ENCODE measurements at places on chromosomes 12 and 14.

- DNase-seq, result no peak
Measured at GRCh38 chr12:14777271-14777670, 26.0 kb downstream of the WBP11 start.

GRCh38 chr12:130640901-130641300 lies 75.2 kb downstream of the RIMBP2 start:
- DNase-seq, result no peak

DNA sequence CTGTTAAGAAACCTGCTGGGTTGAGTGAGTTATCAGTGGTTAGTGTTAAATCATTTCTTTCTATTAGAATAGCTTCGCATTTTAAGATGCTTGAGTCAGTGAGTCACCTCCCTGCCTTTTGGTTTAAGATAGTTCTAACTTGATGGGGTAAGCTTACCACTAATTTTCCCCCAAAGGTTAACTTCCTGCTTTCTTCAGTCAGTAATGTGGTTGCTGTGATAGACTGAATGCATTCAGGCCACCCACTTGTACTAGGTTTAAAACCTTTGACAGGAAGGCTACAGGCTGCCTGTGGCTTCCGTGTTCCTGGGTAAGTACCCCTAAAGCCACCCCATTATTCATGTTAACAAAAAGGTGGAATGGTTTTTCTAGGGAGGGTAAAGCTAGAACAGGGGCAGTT lies 25.3 kb downstream of the CLEC2A start:
- no peak for DNase-seq

GRCh38 chr12:25401547-25402345 lies 151.0 kb upstream of the KRAS start:
- no peak for DNase-seq

DNA sequence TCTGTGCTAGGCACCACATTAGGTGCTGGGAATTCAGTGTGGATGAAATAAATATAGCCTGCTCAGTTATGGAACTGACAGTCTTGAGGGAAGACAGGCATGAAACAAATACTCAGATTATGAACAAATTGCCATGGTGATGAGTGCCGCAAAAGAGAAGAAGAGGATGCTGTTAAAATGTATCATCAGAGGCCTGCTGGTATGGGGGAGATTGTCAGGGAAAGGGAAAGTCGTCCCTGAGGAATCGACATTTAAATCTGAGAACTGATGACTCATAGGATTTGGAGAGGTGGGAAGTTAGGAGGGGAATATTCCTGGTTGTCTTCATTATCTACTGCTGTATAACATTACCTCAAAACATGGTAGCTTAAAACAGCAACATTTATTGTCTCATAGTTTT lies 42.0 kb downstream of the PPP1R36 start:
- DNase-seq, result no peak

DNA sequence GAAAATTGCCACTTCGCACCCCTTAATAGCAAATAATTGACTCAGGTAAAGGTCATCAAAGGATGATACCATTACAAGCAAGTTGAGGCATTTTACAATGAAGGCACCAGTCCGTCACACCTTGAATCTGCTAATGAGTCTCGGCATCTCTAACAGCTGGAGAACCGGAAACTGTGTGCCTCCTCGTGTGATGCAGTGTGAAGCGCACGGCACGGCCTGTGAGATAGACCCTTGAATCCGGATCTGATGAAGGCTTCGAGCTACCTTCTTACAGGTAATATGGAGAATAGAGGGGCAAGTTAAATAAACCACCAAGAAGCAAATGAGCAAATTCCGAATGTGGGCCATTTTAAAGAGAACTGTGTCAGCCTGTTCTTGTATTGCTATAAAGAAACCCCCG lies 19.8 kb upstream of the TUBA1A start:
- DNase-seq, result no peak

DNA sequence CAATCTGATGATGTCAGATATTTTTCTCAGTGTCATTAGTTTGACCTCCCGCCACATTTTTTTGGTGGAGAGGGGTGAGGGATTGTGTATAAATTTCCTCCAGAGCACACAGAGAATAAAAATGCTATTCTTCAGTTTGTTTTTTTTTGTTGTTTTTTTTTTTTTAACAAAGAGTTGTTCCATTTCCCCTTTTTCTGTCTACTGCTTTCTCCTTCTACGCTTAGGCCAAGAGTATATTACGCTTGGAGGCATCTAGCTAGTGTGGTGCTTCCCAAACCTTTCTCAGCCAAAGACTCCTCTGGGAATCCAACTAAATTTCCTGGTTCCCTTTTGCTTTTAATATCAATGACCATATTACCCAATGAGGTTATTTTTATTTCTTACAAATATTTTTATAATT lies 465.6 kb downstream of the ZFP36L1 start:
- no peak for DNase-seq

DNA sequence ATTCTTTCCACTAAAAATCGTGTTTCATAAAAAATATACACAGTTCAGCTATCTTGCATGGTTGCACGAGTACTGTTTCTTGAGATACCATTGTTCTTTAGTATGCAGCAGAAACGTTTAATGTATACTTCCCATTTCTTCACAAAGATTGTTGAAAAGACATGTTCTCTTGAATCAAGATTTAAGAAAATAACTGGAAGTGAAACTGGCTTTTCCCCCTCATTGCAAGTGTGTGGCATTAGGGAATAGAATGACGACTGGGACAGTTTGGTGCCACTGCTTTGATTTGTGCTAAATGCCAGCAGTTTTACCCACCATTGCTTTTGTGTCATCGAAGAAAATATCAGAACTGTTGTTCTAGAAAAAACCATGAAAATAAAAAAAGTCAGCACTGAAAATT lies 20.3 kb upstream of the DHRS2 start:
- DNase-seq, result no peak

GRCh38 chr12:47082796-47083621 lies 3.2 kb upstream of the AMIGO2 start:
- no peak for DNase-seq

GRCh38 chr12:72829838-72830237 lies 557.7 kb downstream of the TRHDE start:
- DNase-seq, result no peak

DNA sequence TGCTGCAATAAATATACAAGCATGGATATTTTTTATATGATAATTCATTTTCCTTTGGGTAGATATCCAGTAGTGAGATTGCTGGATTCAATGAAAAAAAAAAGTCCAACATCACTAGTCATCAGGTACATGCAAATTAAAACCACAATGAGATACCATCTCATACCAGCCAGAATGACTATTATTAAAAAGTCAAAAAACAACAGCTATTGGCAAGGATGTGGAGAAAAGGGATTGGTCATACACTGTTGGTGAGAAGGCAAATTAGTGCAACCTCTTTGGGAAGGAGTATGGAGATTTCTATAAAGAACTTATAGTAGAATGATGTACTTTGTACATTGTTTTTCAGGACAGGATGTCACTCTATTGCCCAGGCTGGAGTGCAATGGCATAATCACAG lies 531.2 kb upstream of the MGAT4C start:
- no peak for DNase-seq

- no peak for DNase-seq
Measured at GRCh38 chr14:94025720-94026119, 420 bp upstream of the OTUB2 start.

DNA sequence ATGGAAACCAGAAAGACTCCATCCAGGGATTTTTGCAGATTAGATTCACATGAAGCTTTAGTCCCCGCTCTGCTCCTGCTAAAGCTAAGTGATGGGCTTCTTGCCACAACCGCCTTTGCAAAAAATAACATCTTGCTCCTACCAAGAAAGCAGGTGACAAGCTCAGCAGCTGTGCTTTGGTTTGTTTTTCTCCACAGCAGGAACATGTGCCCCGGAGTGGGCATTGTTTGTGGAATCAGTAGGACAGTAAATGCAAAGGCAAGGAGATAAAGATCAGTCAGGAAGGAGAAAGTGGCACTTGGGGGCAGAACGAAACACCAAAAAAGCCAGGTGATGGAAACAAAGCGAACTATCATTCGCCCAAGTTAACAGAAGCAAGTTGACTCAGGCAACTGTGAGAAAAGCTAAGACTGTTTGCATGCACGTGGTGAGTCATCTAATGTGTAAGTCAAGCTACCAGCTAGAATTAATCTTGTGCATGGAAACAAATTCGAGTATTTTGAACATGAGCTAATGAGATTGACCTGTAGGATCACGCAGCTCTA lies 165.5 kb upstream of the PLXNC1 start:
- DNase-seq, result no peak

GRCh38 chr14:56211084-56211483 lies 92.9 kb downstream of the PELI2 start:
- DNase-seq, result no peak

- DNase-seq, result no peak
Measured at GRCh38 chr12:80939231-80939950, 1.7 kb upstream of the LIN7A start.

DNA sequence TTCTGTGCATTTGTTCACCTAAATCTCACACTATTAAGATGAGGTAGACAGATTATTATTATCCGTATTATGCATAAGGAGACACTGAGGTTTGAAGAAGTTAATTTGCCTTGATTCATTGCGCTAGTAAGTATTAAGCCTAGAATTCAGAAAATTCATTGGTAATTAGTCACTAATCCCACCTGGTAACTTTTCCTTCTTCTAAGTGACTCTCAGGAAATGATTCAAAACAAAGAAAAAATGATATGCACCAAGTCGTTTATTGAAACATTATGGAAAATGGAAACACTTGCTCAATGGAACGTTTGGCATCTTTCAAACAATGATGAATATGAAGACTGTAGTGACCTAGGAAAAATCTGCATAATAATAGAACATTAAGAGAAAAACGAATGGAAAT lies 15.2 kb downstream of the RFX4 start:
- DNase-seq, result no peak

- no peak for DNase-seq
Measured at GRCh38 chr12:106645074-106645421, 62.2 kb downstream of the RFX4 start.

DNA sequence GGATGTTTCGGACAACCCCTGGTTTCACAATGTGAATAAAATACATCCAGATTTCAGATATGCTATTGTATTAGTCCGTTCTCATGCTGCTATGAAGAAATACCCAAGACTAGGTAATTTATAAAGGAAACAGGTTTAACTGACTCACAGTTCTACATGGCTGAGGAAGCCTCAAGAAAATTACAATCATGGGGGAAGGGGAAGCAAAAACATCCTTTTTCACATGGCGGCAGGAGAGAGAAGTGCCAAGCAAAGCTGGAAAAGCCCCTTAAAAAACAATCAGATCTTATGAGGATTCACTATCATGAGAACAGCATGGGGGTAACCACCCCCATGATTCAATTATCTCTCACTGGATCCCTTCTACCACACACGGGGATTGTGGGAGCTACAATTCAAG lies 451.7 kb downstream of the MDGA2 start:
- no peak for DNase-seq

DNA sequence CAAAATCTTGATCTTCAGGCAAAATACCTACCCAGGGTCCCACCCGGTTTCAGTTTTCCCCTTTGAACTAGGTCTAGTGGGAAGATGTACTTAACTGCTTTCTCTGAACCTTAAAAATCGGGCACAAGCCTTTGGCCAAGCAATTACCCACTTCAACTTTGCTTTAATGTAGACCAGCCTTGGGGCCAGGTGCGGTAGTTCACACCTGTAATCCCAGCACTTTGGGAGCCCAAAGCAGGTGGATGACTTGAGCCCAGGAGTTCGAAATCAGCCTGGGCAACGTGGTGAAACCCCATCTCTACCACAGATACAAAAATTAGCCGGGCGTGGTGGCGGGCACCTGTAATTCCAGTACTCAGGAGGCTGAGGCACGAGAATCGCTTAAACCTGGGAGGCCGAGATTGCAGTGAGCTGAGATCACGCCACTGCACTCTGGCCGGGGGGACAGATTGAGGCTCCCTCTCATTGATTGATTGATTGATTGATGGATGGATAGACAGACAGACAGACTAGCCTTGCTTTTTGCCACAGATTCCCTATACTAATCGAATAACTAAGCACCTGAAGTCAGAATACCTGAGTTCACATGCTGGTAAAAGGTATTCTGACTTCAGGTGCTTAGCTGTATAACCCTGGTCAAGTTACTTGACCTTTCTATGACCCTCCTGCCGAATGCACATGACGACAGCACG lies 1.9 kb downstream of the CLIP1 start:
- DNase-seq, result no peak

GRCh38 chr12:28794786-28795185 lies 354.3 kb upstream of the FAR2 start:
- DNase-seq, result no peak

DNA sequence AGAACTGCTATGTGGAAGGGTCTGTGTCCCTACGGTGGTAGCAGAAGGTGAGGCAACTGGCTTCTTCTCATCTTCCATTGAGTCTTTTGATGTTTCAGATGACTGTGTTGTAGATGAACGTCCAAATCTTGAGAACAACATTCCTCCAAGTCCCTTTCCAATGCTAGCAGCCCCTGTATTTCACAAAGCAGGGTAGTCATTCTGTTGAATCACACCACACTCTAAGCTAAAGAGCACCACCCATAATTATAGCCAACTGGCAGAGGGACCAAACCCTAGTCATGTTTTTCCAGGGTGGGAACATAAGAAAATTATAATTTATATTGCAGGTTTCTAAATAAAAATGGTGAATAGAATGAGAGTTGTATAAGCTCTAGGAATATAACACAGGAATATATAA lies 98.7 kb downstream of the DDHD1 start:
- no peak for DNase-seq

All from activated CD4-positive, CD25-positive, alpha-beta regulatory T cell (primary cell).